ENCODE measurements at places on chromosomes 2 and 18. TPM values are rescaled to one million over a fixed set of nuclear protein-coding genes. Genes with fewer than 3 reads are reported as not detected.
A peak's percentile ranks its signal among the peaks of the same experiment; 100 is the strongest.

DNA sequence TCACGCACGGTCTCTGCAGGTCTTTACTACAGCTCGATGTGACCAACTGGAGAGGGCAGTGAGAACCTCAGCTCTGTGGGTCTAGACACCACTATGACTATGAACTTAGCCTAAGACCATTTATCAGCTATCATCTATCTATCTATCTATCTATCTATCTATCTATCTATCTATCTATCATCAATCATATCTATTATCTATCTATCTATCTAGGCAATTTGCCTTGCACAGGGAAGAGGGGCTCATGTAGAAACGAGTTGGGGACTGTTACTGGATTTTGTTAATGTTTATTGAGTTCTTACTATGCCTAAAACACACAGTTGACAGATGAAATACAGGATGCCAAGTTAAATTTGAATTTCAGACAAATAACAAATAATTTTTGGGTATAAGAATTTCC, 41.1 kb upstream of the TLK1 start:
- H3K27ac ChIP-seq = no peak overlapping the region
- H3K27me3 ChIP-seq = no peaks in the 10 kb centered on the region
- DNase-seq = no peak
- H3K4me3 ChIP-seq = no peak overlapping the region
- no peaks in the 10 kb centered on the region for H3K36me3 ChIP-seq
- H3K4me1 ChIP-seq = no peaks in the 10 kb centered on the region

DNA sequence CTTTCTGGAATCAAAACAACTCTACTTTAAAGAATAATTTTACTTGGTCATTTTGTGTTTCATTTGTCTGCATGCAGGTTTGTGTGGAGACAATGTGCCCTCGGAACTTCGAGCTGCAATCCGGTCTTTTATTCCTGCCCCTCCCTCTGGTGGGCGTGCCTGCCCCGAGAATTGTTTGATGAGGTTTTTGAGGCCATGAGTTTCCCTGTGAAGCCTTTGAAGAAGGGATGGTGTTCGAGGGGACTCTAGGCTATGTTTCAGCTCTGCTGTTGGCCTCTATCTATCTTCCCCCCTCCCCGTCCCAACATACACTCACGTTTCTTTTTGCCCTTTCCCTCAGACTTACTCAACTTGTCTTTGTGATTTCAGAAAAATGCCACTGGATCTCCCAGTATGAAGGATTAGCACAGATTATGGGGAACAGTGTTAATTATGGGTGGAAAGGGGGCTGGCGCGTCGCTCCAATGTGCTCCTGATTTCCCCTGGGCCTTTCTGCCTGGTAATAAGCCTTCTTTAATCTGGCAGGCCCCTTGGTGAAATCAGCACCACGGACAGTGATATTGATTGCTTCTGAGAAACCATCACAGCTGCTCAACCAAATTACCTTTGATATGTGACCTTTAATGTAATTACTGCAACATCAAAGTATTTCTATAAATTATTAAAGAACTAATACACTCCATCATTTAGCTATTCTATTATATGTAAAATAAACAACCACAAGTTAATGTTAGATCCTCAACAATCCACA, 82.2 kb downstream of the CELF4 start:
- H3K27me3 ChIP-seq = no peaks in the 10 kb centered on the region
- DNase-seq = peak; percentile 38
- no peak overlapping the region for H3K4me3 ChIP-seq
- H3K27ac ChIP-seq = no peak overlapping the region
- H3K4me1 ChIP-seq = peaks cover 23% of the 10 kb centered on the region
- H3K36me3 ChIP-seq = no peaks in the 10 kb centered on the region

GRCh38 chr2:226792155-226792881, 7.3 kb downstream of the IRS1 start:
- H3K4me3 ChIP-seq = peak overlapping the region; percentile 79
- peak overlapping the region; percentile 87 for H3K27ac ChIP-seq
- no peaks in the 10 kb centered on the region for H3K27me3 ChIP-seq

DNA sequence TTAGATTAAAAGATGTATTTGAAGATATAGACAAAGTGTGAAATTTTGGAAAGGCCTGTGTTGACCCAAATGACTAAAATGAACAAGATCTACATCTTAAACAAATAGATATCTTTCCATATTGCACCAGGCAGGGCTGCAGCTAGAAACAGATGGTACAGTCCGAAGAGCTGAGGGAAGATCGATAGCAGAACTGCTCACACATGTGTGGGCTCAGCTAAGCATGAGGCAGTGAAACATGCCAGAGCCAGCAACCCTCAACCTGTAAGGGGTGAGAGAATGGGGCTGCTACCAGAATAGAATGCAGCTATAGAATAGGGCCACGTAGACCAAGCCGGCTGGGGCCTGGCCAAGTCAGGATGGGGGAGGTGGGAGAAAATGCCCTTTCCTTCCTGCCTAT, 87.8 kb downstream of the SLC5A7 start:
- H3K4me3 ChIP-seq = no peak overlapping the region
- no peaks in the 10 kb centered on the region for H3K36me3 ChIP-seq
- no peaks in the 10 kb centered on the region for H3K27me3 ChIP-seq

DNA sequence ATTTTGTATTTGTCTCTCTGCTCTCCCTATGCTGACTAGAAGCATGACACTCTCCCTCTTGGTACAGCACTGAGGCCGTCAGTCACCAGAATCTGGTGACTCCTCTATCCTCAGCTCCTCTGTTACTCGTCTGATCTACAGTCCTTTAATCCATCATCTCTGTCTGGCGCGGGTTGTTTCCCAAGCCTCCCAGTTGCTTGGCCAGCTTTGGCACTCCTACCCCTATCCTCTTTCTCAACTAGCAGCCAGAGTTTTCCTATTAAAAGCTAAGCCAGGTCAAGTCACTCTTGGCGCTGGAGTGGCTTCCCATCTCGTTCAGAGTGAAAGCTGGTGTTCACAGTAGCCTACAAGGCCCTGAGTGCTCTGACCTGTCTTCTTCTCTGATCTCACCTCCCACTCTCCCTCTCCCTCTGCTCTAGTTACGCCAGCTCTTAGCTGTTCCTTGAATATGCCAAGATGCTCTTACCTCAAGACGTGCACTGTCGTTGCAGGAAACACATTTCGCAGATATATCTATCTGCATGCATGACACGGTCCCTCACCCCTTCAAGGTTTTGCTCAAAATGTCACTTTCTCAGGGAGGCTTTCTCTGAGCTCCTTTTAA, 41.8 kb upstream of the PSME4 start:
- no peaks in the 10 kb centered on the region for H3K27me3 ChIP-seq
- H3K27ac ChIP-seq = no peak overlapping the region
- H3K4me1 ChIP-seq = peaks cover 4% of the 10 kb centered on the region
- H3K36me3 ChIP-seq = no peaks in the 10 kb centered on the region
- no peak for DNase-seq

- H3K4me1 ChIP-seq = peaks cover 3% of the 10 kb centered on the region
- H3K27me3 ChIP-seq = no peaks in the 10 kb centered on the region
- H3K36me3 ChIP-seq = no peaks in the 10 kb centered on the region
- no peak for DNase-seq
- H3K4me3 ChIP-seq = no peak overlapping the region
These were observed 808.4 kb downstream of the ERBB4 start for GRCh38 chr2:211730215-211730614.

DNA sequence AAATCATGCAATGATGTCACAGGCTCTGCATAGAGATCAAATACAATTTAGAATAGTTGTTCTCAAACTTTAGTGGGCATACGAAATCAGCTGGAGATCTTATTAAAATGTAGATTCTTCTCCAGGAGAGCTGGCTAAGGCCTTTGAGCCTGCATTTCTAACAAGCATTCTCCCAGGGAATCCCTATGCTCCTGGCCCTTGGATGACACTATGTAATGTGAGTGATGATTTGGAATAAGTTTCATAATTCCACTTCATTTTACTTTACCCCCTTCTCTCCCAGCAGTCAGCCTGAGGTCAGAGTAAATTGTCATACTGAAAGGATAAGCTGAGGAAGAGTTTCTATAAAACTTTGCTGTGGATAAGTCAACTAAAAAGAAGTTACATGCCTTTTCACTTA, 189.1 kb downstream of the UBE2E3 start:
- H3K27ac ChIP-seq = no peak overlapping the region
- no peak overlapping the region for H3K4me3 ChIP-seq
- no peaks in the 10 kb centered on the region for H3K4me1 ChIP-seq
- H3K36me3 ChIP-seq = no peaks in the 10 kb centered on the region

GRCh38 chr2:85697096-85697495, 2.9 kb downstream of the GNLY start:
- no peak overlapping the region for H3K27ac ChIP-seq
- no peak overlapping the region for H3K4me3 ChIP-seq
- no peaks in the 10 kb centered on the region for H3K27me3 ChIP-seq
- H3K4me1 ChIP-seq = no peaks in the 10 kb centered on the region
- DNase-seq = no peak

DNA sequence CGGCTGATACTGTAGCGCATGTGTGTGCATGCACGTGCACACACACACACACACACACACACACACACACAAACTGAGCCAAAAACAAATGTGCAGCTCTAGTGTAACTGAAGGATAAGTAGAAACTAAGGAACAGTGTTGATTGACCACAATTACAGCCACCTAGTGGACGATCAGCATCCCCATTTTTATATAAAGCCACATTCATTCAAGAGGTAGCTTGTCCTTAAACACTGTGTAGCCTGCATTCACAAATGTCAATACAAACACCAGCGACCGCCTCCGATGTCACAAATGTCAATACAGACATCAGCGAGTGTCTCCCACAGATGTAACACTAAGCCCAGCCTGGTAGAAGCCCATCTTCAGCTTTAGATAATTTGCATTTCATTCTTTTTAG, 167.4 kb downstream of the PTGR3 start:
- no peak overlapping the region for H3K4me3 ChIP-seq
- H3K36me3 ChIP-seq = no peaks in the 10 kb centered on the region
- no peak for DNase-seq

DNA sequence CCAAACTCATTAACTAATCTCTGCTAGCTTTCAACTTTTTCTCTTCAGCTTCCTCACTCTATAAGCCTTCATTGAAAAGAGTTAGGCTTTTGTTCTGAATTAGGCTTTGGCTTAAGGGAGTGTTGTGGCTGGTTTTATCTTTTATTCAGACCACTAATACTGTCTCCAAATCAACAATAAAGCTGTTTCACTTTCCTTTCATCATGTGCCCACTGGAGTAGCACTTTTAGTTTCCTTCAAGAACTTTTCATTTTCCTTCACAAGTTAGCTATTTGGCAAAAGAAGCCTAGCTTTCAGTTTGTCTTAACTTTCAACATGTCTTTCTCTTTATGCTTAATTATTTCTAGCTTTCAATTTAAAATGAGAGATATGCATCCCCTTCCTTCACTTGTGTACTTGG, 271.7 kb upstream of the FSIP2 start:
- no peak for DNase-seq
- H3K27me3 ChIP-seq = no peaks in the 10 kb centered on the region
- H3K4me1 ChIP-seq = no peaks in the 10 kb centered on the region
- H3K36me3 ChIP-seq = no peaks in the 10 kb centered on the region
- no peak overlapping the region for H3K4me3 ChIP-seq

- H3K27me3 ChIP-seq = no peaks in the 10 kb centered on the region
- H3K27ac ChIP-seq = no peak overlapping the region
- H3K4me3 ChIP-seq = no peak overlapping the region
- no peak for DNase-seq
These were observed 25.9 kb downstream of the KCMF1 start for GRCh38 chr2:84996909-84997308.

DNA sequence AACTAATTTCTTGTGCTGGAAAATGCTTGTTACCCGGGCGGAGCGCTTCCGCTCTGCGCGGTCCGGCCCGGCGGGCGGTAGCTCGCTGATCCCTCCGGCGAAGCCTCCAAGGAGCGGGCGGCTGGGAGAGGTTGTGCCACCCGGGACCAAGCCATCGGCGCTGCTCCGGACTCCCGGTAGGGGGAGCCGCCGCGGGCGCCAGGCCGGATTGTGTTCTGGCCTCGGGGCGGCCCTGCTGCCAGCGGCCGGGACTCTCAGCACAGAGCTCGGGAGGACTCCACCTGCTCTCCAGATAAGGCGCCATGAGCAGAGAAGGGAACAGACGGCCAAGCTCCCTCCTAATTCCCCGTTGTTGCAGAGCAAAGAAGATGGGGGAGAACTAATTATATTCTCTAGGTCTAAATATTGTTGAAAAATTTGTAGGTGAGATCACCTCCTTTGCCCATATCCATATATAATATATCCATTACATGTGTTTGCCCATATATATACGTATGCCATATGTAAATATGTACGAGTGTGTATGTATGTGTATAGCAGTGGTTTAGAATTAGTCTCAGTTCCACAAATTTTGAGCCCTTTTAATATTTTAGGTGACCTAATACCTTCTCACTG, 13.8 kb upstream of the SATB2 start:
- peak; percentile 77 for DNase-seq
- peak overlapping the region; percentile 31 for H3K4me3 ChIP-seq
- no peak overlapping the region for H3K27ac ChIP-seq
- no peaks in the 10 kb centered on the region for H3K27me3 ChIP-seq
- no peaks in the 10 kb centered on the region for H3K36me3 ChIP-seq

DNA sequence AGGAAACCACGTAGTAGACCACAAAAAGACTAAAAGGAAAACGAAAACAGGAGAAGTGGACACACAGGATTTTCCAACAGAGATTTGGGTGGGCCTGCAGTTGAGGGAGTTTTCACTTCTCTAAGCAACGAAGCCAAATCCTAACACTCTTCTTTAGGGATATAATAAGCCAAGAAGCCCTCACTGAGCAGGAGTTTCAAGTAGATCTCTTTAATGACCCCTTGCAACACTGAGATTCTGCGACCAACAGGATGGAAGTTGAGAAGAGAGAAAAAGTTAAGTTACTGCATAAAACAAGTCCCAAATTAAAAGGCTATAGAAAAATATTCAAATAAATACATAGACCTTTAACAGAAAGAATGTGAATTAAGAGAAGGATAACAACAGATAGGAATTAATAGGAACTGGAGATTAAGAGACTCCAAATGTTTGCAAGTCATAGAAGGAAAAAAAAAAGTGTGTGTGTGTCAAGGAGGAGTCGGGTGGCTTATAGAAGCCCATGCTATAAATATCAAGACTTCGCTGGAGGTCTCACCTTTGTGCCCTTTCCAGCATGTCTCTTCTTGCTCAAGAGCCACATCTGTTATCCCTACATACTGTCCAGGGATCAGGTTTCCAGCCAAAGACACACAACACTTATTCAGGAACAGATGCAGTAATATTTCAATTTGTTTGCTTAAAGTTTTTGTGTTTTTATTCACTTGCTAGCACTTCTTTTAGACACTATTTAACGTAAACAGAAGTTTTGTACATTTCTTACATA, 69.4 kb upstream of the ARHGAP28 start:
- peaks cover 5% of the 10 kb centered on the region for H3K4me1 ChIP-seq
- no peaks in the 10 kb centered on the region for H3K36me3 ChIP-seq
- H3K27ac ChIP-seq = no peak overlapping the region
- H3K27me3 ChIP-seq = no peaks in the 10 kb centered on the region
- no peak overlapping the region for H3K4me3 ChIP-seq

The SDC1 gene
- total RNA-seq = 8.7 TPM

The MYO3B gene
- total RNA-seq = 1.4 TPM

The DSG1 gene
- 3.8 TPM for total RNA-seq

The SKA1 gene
- total RNA-seq = 6.6 TPM

The CNPPD1 gene
- 38.3 TPM for total RNA-seq

The TEKT4 gene
- total RNA-seq = 23.5 TPM

The PROC gene
- not detected for total RNA-seq

The PTCD3 gene
- 213 TPM for total RNA-seq

The CXCR4 gene
- total RNA-seq = 9.5 TPM

Measured in testis (tissue), 5 donors.